ENCODE measurements at places on chromosomes 16 and 17.

DNA sequence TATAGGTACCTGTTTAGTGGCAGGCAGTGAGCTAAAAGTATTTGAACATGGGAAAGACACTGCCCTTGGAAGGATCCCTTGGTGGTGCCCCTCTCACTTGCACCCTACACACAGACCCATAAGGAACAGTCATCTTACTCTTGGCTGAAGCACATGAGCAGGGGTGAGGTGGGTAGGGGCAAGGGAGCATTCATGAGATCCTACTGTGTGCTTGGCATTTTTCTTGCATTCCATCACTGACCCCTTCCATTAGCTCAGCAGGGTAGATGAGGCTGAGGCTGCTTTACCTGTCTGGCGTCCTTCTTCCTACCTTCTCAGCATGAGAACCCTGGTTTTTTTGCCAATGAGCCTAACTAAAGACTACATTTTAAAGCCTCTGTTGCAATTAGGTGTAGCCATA, 48.3 kb downstream of the CCT6B start:
- DNase-seq: no peak

DNA sequence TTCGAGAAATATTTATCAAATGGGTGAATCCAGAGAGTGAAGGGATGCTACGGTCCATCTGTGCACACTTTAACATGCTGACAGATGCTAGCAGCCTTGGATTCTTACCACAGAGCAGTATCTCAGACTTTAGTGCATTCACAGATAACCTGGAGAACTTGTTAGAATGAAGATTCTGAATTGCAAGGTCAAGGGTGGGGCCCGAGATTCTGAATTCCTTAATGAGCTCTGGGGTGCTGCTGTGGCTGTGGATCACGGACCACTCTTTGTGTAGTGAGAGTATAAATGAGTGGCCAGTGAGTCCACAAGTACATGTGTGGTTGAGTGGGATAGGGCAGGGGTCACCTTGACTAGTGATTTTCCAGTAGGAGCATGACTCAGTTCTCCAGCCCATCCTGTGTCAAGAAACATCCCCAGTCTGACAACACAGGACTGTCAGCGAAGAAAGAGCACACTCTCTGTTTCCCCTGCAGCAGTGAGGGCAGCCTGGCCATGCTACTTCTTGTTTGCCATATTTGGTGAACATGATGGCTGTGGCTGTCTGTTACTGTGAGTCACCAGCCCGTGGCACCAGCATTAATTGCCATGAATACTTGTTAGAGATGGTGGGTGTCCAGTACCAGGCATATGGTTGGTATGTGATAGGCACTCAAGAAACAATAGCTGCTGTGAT, 13.0 kb upstream of the SALL1 start:
- DNase-seq: no peak

- peak; percentile 48 for DNase-seq
These were observed at the start of gene BRD7 for GRCh38 chr16:50368410-50369132. TSS of gene BRD7 (minus strand) at chr16:50368988. CDS start at chr16:50368774, 214 bp downstream.

DNA sequence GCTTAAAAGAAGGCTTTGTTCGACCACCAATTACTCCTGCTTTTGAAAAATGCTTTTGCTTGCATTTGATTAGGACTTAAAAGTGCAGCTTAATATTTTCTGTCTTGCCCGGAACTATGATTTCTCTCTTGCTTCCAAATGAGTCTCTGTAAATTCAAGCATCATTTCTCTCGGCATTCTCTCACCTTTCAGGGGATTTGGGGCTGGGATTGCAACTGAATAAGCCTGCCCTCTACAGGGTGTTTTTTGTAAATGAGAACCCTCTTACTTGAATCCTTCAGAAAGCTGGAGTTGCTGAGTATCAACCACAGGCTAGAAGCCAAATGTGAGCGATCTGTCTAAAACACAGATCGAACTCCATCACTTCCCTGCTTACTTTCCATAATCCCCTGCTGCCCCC, 234.6 kb downstream of the TMEM114 start:
- DNase-seq: no peak

DNA sequence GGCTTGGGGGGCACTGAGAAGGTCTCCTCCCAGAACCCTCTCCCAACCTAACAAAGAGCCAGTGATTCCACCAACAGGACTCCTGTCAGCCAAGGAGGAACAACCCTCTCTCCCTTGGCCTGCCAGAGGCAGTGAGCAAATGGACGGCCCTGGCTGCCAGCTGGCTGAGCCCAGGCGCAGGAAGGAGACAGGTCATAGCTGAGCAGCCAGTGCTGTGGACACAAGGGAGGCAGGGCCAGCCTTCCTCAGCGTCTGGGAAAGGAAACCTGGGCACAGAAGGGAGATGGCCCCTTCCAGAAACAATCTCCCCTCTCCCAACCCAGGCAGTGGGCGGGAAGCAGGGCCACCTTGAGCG, 2.1 kb downstream of the MPO start:
- DNase-seq: no peak

GRCh38 chr16:71807905-71808592, 585 bp downstream of the AP1G1 start:
- no peak for DNase-seq

DNA sequence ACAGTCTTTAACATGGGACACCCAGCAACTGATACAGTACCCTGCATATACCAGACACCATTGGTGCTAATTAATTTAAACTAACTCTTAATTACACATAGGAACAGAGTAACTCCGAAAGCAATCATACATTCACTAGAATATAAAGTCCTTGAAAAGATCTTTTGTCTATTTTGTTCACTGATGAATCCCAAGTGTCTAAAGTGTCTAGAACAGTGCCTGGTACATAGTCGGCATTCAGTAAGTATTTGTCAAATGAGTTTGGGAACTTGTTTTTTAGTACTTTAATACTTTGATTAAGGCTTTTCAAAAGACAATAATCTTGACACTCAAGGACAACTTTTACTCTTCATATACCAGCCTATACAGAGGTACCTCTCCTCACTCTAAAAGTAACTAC, 13.8 kb downstream of the YWHAE start:
- no peak for DNase-seq

DNA sequence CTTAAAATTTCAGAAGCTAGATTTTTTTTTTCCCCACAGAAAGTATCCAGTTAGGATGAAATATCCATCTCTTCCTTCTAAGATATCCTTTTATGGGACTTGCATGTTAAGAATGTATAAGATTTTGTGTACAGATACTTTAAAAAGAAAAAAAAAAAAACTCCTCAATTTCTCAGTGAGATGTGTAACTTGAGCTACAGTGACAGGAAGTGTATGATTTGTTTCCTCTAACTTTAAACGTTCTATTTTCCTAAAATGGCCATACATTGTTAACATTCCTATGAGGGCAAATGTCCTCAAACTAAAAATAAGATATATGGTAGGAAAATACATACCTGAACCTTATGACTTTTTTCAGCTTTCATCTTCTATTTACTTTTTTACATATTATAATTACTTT, 8.9 kb downstream of the FBXO47 start:
- no peak for DNase-seq

GRCh38 chr17:82242977-82243647, 14.3 kb downstream of the SLC16A3 start:
- DNase-seq: no peak

DNA sequence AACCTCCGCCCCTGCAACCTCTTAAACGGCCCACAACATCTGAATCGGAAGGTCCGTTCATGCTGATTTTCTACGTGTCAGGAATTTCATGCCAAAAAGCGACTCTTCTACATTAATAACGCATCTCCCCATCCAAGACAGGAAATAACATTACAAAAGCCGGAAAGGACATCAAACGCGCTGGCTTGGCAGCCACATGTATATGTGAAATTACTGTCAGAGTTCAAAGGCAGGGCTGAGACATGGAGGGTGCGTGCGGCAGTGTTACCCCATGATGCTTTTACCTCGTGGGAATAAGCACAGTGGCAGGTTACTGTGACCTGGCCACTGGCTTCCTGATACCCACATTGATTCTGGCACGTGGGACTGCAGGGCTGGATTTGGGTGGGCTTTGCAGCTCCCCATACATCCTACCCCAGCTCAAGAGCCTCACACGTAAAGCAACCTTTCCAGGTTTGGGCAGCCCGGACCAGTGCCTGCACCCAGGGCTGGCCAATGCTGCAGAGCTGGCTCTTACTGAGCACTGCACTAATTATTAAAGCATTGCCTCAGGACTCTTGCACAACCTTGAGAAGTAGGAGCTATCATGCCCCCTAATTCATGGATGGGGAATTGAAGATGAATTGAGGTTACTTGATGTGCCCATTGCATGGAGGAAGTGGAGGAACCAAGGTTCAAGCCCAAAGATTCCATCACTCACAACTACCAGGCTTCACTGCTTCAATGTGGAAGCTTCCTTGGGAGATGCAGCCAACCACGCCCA, 120.6 kb upstream of the FOXF1 start:
- no peak for DNase-seq

GRCh38 chr17:52357854-52358253, 199.3 kb upstream of the CA10 start:
- DNase-seq: no peak

DNA sequence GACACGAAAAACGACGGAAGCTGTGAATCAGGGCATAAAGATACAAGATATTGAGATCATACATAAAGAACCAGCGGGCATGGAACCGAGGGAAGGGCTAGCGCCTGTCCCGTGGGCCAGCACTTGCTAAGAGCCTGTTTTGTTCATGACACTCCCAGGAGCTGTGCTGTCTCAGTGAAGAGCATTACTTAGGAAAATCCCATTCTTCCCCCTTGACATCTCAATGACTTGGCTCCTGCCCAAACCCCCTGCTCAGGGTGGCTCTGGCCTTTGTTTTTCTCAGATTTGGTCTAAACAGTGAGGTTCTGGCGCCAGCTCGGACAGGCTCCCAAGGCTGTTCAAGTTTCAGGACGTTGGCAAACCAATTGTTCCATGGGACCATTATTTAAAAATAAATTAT, 79.1 kb upstream of the SEC14L1 start:
- DNase-seq: no peak

- no peak for DNase-seq
These were observed 36.2 kb downstream of the STH start for GRCh38 chr17:46035112-46035818.

DNA sequence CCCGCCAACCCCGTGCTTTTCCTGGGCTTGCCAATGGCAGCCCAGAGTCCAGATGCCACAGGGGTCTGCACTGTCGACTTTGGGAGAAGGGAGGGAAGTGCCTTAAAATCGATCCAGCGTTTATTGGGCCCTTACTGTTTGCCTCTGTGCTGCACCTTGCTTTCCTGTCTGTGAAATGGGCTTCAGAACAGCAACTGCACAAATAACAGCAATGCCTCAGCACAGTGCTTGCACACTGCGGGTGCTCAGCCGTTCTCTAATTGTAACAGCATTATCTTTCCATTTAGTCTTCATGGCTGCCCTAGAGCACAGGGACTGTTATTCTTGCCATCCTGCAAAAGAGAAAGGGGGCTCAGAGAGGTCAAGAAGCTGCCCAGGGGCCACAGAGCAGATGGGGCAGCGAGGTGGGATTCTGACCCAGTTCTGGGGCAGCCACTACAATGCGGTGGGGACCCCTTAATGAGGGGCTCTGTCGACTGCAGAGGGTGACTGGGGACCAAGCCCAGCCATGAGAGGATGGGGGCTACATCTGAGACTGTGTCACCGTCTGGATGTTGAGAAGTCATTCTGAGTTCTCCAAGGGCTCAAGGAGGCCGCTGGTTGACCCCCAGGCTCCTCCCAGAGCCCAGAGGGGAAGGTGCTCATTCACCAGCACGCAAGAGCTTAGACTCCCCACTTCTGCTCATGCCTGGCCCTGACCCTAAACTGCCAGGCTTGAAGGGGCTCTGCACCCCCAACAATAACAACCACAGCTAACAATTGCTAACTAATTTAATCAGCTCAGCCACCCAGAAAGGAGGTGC, 9.4 kb upstream of the FOXF1 start:
- DNase-seq: no peak

DNA sequence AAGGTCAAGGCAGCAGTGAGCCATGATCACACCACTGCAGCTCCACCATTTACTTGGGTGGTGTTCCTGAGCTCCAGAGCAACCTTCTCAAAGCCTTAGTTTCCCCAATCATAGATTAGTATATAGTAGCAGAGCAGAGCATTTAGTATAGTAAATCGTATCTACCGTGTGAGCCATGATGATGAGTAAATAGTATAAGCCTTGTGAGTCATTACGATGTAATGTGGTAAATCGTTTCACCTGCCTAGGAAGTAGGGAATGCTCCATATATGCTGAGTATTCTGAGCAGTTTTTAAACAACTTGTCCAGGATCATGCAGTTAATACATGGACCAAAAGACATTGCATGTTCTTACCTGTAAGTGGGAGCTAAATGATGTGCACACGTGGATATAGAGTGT, 66.4 kb downstream of the SCNN1B start:
- DNase-seq: no peak

GRCh38 chr17:39981766-39982375, 1.3 kb downstream of the PSMD3 start:
- DNase-seq: no peak

DNA sequence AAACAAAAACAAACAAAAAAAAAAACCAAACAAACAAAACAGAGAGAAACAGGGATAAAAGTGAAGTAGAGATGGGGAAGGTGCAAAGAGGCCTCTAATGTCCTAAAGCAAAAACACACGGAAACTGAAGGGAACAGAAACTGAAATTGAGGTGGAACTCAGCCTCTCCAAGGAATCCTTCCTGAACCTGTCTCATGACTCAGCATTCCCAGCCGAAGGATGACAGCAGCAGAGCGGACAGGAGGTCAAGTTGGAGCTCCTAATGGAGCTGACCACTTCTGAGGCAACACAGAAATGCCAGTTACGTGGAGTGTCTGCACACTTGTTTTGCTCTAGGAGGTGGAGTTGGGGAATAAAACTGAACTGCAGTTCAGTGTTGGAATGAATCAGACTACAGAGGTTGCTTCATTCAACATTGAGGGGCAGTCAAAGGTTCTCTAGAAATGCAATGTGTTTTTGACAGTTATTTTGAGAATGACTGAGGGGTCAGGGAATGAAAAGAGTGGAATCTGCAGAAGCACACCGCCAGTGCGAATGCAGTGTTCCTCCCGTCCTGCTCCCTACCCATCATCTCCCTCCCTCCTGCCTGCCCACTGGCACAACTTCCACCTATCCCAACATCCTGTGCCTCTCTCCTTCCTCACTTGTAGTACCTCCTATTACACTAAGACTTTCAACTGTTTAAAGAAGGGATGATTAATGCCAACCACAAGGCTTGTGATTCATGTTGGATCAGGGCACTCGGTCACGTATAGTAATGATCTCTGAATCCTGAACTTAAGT, 6.3 kb downstream of the UBE2O start:
- DNase-seq: no peak

- DNase-seq: no peak
These were observed 41.3 kb downstream of the GPRC5B start for GRCh38 chr16:19843371-19843770.
